ENCODE measurements at places on chromosomes 12 and 14.

GRCh38 chr12:107275530-107275929, 182.2 kb upstream of the CRY1 start:
- no peak for DNase-seq

DNA sequence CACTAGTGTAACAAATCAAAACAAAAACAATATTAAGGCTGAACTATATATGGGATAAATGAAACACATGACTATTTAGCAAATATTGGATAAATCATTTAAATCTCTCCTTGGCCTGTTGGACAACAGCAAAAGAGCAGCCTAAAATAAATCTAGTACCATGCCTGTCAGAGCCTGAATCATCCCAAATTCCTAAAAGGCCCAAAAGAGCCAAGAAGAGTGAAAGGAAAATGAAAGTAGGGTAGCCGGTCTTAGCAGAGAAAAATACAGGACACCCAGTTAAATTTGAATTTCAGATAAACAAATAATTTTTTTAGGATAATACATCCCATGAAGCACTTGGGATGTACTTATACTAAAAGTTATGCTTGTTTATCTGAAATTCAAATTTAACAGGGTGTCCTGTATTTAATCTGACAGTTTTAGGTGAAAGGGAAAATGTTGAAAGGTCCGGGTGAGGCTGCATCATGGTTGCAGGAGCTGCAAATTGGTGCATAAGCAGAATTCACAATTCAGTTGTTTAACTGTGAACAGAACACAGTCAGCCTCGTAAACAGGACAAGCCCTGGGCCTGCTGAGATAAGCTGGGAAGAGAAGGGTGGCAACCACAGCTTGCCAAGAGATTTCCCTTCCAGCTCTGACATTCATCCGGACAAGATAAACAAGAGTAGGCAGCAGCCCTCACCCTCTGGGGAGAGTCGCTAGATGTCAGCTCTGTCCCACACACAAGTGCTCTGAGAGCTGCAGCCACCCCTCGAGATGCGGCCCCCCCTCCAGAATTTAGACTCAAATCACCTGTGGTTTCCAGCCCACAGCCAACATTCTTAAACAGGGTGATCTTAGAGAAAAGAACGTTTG, 30.3 kb downstream of the DMAC2L start:
- no peak for DNase-seq

GRCh38 chr12:81086342-81086741, 8.5 kb downstream of the ACSS3 start:
- DNase-seq: no peak

DNA sequence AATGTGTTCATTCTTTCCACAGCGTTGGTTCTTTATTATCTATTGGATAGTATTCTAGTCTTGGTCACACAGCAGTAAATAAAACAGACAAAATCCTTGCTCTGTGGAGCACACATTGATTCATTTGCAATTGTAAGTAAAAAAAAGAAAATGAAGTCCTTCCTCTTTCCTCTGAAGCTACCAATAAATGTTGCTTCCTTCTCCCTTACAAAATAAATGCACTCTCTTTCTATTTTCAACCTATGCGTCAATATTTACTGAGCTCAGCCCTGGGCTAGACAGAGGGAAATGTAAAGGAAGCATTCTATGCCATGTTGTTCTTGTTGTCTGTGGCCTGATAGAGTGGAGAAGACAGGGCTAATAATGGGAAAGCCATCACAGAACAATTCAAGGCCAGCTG, 2.9 kb downstream of the ABHD12B start:
- DNase-seq: no peak

GRCh38 chr14:57087841-57088240, 180.9 kb downstream of the EXOC5 start:
- DNase-seq: no peak

- no peak for DNase-seq
These were observed 19.8 kb upstream of the AMN start for GRCh38 chr14:102902523-102903247.

- DNase-seq: peak; percentile 53
These were observed at the start of gene LMBR1L for GRCh38 chr12:49110464-49111155. Gene LMBR1L, minus strand, starts transcription at chr12:49110847. Its CDS starts 292 bp downstream, at chr12:49110555.

DNA sequence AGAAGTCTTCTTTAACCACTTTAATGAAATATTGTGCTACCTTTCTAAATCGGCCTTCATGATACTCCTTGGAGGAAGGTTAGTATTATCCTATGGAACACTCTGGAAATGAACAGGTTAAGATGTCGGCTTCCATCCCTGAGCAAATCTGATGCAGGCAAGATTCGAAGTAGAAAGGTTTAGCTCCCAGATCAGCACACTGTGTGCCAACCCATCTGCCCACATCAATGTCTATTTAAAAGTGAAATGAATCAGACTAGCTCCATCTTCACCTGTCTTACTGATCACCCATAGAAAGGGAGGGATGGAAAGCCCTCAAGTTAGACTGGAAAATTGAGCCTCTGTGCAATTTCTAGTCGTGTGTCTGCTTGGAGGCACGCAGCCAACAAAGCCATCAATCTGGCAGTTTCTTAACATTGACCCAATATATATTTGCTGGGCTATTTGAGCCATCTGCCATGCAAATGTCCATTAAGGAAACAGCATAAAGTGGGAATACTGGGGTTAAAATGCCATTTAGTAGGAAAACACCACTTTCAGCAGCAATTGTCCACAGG, 506.1 kb downstream of the RMST start:
- no peak for DNase-seq

- DNase-seq: no peak
These were observed 19.4 kb downstream of the TPH2 start for GRCh38 chr12:71958056-71958455.

DNA sequence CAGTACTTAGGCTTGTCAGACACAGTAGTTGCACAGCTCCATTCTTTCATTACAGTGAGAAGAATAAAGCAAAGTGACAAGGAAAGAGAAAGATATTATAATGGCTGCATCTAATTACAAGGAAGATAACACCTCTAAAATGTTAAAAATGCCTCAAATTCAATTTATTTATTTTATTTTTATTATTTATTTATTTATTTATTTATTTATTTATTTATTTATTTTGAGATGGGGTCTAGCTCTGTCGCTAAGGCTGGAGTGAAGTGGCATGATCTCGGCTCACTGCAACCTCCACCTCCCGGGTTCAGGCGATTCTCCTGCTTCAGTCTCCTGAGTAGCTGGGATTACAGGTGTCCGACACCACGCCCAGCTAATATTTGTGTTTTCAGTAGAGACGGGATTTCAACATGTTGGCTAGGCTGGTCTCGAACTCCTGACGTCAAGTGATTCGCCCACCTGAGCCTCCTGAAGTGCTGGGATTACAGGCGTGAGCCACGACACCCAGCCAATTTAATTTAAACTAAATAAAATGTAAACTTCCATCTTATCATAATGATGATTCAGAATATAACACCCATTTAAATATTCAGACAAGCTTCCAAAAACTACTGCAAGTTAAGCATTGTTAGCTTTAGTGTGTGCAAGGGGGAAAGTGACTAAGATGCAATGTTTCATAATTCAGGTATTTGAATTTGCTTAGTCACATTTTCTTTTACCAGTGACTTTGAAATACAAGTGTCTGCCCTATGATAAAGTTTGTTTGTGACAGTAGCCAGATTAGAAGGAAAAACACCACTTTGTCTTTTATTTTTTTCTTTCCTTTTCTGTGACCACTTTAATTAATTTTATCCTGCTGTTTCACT, 2.4 kb upstream of the CFAP54 start:
- DNase-seq: no peak

DNA sequence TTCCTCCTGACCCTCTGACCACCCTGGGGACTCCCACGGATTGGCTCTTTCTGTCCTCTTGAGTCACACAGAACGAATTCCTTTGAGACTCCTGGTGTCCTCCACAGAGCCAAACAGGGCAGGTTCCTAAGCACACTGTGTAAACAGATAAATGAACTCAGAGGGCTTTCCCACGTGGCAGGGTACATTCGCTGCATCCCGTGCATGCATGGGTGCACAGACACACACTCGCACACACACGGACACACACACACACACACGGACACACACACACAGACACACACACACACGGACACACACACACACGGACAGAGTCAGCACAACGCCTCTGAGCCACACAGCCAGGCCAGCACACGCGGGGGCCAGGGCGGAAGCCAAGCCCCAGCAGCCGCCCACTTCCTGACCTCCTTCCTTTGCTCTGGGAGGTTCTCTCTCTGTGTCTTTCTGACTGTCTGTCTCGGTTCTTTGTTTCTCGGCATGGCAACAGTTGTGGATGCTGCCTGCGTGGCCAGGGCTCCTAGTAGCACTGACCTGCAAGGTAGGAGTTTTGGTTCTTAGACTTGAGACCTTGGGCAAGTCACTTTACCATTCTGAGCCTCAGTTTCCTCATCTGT, 706 bp downstream of the CRACR2A start:
- DNase-seq: no peak

DNA sequence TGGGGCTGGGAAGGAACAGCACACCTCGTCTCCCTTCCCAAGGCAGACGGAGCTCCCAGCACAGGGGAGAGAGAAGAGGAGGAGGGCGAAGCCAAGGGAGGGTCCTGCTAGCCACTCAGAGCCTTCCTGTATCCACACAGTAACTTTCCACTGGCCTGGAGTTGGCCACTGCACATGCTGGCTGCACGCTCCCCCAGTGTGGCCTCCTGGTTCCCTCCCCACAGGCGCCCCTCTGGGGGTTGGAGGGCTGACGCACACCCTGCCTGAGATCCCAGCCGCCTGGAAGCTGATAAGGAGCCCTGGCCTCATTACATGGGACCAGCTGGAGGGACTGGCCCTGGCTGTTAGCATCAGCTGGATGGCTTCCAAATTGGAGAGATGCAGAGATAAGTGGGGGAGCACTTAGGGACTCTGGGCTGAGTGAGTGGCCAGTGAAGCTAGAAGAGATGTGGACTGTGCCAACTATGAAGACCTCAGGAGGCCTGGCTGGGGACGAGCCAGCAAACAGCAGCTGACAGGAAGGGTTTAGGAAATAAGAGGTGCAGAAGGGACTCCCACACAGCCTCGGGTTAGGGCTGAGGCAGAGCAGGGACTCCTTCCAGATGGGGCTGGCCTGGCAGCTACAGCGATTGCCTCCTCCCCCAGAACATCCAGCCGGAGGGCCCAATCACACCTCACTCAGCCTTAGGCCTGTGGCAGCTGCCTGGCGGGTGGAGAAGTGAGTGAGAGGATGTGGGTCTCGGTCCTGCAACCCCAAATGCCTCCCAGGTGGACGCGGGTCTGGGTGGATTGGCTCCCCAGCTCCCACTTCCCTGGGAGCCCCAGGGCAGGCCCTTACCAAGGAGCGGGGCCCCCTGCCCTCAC, 26.3 kb upstream of the BCDIN3D start:
- no peak for DNase-seq

DNA sequence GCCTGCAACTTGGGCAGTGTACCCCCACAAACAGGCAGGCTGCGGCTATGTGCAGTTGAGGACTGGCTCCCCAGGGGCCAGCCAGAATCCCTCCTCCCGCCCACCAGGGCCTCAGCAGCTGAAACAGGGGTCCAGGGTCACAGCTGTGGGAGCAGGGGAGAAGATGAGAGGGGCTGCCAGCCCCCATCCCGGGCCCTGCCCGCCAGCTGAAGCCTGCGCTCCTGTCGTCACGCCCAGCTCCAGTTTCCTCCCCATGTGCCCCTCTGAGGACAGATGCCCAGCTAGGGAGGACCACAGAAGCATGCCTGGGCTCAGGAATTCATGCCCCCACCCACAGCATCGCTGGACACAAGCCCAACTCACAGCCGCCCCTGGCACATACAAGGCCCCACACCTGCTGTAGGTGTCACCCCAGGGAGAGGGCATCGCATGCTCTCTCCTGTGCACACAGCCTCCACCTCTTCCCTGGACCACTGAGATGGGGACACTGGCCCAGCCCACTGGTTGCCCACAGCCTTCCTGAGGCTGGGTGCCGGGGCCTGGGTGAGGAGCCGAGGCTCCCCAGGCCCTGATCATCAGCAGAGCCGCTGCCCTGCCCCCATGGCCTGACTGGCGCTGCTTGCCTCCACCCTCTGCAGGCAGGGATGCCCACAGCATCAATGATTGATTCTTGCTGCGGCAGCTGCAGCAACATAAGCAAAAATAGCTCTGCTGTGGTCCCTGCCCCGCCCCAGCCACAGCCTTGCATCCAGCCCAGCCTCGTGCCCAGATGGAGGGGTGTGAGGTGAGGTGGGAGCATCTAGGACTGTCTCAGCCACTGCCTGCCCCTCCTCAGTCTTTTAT, 3.7 kb upstream of the CLBA1 start:
- DNase-seq: no peak

DNA sequence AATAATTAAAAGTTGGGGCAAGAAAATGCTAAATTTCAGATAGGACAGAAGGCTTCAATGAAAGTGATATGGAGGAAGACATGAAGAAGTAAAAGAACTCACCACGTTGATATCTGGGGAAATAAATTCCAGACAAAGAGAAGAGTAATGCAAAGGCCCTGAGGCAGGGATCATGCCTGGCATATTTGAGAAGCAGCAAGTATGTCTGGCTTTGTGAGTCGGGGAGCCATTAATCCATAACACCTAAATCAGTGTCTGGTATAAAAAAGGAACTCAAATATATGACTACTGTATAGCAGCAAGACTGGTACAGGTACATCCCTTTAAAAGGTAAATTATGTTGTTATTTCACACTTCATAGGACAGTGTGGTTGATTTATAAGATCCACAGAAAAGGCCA, 16.4 kb downstream of the BAZ1A start:
- no peak for DNase-seq

- no peak for DNase-seq
These were observed 330.2 kb downstream of the ZFP36L1 start for GRCh38 chr14:68462683-68463082.

GRCh38 chr12:30837595-30837994, 82.8 kb upstream of the CAPRIN2 start:
- no peak for DNase-seq

- no peak for DNase-seq
These were observed 22.6 kb upstream of the LUM start for GRCh38 chr12:91133871-91134270.

DNA sequence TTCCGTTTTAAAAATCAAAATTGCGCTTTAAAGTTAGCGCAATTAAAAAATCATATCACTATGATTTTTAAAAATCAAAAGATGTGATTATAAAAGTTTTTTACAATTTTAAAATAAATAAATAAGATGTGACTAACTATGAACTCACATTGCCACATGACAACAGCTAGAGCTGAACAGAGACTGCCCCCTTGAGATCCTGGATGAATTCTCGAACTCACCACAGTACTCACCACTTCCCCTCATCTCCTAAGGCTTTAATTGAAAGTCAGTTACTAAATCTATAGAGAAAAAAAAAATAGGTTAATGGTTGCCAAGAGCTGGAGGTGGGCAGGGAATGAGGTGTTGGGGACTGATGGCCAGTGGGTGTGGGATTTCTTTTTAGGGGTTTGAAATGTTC, 384.2 kb downstream of the ZFP36L1 start:
- no peak for DNase-seq
